Brain pericyte (primary cell): ENCODE measurements at places on chromosomes 5 and 9.

DNA sequence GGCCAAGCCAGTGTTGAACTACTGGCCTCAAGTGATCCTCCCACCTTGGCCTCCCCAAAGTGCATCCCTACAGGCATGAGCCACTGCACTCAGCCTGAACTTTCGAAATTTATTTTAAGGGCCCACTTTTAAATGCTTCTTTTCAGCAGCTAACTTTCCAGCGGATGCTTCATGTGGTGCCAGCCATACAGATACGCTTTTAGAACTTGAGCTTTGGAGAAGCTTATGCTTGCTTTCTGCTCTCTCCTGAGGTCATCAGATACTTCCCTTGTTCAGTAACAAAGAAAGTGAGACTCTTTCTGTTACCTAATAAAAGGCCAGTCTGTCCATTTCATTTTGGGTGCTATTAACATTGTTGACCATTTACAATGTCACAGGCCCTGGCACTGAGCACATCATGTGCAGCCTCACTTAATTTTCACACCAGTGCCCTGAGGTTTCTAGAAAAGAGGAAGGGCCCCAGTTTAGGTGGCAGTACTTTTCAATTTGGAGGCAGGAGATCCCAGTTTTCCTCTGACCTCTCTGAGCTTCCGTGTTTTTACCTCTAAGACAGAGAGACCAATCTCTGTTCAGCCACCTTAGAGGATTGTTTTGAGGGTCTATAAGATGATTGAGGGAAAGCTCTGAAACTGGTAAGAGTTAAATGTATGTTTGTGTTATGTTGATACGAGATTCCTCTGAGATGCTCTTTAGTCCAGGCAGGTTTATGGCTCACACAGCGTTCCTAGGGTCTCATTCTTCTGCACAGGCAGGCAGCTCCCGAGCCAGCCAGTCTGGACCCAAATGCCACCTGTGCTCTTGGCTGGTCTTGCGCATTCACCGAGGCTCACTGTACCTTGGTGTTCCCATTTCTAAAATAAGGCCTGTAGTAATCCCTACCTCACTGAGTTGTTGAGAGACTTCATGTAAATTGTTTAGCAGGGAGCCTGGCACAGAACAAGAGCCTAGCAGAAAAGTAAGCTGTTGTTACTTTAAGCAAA is 4.4 kb downstream of the ABL1 start:
- no peak for DNase-seq

DNA sequence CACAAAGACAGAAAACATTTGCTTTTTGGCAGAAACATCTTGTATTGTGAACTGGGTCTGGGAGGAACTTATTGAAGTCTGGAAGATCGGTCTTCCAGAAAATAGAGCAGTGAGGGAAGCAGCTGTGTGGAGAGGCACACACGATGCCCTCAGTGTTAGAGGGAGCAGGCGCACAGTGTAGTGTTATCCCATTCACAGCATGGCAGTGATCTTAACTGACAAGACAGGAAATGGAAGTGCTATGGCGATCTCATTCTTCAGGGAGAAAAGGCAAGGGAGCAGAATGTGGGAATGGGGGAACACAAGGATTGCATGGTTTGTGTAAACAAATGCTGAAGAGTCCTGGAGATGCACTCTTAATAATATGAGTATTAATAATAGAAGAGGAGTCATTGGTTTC is 161.0 kb downstream of the PBX3 start:
- DNase-seq: no peak

GRCh38 chr5:41575110-41575779 is 64.8 kb upstream of the PLCXD3 start:
- DNase-seq: no peak

DNA sequence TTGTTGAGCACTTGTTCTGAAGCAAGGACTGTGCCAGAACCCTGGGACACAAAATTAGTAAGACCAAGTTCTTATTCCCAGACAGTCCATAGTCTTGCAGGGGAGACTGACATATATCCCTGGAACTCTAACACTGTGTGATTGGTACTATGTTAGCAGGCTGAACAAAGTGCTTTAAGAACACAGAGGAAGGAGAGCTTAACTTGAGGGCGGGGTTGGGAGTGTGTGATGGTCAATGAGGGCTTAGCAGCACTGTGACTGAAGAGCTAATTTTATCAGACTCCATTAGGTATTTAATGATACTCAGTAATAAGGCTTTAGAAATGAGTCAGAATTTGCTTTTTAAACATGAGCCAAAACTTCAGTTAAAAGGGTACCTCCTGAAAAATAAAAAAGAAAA is 14.9 kb upstream of the SPATA24 start:
- no peak for DNase-seq

- DNase-seq: no peak
Observed at GRCh38 chr5:54177058-54177457, 133.3 kb downstream of the ARL15 start.

- DNase-seq: no peak
Observed at GRCh38 chr5:66891184-66891925, 295.2 kb downstream of the MAST4 start.

DNA sequence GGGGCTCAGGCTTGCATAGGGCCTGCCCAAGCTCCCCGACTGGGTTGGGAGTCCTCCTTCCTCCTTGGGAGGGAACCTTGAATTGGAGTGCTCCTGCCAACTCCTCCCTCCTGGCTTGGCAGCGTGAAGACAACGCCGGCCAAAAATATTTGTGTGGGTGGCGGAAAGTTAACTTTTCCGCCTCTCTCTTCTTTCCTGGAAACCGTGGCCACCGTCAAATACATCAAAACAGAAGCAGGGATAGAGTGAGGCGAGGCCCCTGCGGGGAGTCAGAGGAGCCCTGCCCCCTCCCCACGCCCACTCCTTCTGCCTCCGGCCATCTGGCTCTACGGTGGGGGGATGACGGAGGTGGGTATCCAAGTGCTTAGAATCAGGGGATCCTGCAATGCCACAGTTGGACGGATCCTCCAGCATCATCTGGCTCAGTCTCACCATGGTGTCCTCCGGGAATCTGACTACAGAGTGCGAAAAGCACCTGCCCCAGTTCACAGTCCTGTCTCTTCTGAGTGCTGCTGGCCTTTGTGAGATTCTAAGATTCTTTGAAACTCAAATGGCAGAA is 25.2 kb upstream of the SYNPO start:
- DNase-seq: no peak

DNA sequence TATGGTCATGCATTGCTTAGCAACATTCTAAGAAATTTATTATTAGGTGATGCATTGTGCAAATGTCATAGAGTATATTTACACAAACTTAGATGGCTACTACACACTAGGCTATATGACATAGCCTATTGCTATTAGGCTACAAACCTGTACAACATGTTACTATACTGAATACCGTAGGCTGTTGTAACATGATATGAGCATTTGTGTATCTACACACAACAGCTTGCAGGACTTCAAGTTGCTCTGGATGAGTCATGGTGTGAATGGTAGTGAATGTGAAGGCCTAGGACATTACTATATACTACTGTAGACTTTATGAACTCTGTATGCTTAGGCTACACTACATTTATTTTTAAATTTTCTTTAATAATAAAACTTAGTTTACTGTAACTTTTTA is 107.2 kb upstream of the MAMDC2 start:
- DNase-seq: no peak

GRCh38 chr9:17588395-17588794 is 9.5 kb downstream of the SH3GL2 start:
- no peak for DNase-seq

DNA sequence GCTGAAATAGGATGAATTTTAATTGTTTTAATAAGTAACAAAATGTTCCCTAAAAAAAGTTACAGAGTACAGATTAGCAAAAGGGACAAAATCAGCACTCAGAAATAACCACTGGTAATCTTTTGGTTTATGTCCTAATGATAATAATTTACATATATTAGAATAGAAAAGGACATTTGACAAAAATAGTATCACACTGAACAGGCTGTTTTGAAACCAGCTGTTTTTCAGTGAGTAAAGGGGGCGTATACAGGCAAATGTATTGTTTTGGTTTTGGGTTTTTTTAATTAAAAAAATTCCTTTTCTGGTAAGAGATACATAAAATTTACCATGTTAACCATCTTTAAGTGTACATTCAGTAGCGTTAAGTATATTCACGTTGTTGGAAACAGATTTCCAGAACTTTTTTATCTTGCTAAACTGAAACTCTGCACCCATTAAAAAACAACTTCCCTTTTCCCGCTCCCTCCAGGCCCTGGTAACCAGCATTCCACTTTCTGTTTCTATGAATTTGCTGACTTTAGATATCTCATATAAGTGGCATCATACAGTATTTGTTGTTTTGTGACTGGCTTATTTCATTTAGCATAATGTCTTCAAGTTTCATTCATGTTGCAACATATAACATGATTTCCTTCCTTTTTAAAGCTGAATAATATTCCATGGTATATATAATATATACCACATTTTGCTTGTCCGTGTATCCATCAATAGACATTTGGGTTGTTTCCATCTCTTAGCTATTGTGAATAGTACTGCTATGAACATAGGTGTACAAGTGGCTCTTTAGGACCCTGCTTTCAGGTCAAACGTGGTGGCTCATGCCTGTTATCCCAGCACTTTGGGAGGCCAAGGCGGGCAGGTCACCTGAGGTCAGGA is 20.6 kb upstream of the LARP1 start:
- DNase-seq: no peak

- DNase-seq: no peak
Observed at GRCh38 chr5:66989286-66989685, 207.3 kb downstream of the CD180 start.
